ENCODE measurements at places on chromosomes 2 and 18.

- no peak for DNase-seq
Observed at GRCh38 chr2:231379266-231380215, 16.0 kb upstream of the B3GNT7 start.

DNA sequence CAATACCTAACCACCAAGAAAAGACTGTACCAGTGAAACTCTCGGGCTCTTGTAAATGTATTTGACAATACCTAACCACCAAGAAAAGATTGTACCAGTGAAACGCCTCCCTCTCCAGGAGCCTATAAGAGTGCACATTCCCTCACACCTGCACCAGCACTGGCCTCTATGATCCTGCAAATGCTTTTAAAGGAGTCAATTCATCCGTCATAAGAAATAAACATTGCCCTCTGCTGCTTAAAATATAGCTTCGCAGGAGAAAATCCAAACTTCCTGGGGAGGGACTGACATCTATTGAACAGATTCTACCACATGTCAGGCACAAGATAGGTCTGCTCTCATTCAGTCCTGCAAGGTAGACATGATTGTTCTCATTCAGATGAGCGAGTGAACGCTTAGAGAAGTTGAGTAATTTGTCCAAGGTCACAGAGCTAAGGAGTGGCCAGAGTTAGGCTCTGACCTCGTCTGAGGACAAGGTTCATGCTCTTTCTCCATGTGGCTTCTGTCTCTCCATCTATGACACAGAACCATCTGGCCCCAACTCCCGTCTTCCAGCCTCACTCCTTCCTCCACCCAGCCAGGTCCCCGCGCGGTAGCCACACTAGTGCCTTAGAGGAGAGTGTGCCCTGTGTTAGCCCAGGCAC lies 38.7 kb downstream of the MCFD2 start:
- no peak for DNase-seq

DNA sequence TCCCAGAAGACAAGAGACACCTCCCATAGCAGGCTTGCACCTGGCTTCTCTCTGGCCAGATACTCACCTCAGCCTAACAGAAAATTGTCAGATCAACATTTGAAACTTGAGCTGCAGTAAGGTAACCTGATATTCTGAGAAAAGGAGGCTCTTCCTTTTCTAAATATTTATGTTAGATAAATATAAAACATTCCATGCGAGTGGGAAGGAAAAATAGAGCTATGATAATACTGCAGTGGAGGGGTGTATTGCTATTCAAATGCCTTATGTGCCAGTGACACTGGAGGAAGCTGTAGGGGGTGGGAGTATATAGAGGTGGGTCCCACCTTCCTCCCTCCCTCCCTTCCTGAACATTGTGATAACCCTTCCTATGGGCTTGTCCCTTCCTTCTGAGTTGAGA lies 515.5 kb upstream of the CHAC2 start:
- no peak for DNase-seq

- no peak for DNase-seq
Observed at GRCh38 chr18:3692113-3692621, 242.2 kb downstream of the TGIF1 start.

GRCh38 chr2:137031731-137032130 lies 266.4 kb downstream of the THSD7B start:
- no peak for DNase-seq

DNA sequence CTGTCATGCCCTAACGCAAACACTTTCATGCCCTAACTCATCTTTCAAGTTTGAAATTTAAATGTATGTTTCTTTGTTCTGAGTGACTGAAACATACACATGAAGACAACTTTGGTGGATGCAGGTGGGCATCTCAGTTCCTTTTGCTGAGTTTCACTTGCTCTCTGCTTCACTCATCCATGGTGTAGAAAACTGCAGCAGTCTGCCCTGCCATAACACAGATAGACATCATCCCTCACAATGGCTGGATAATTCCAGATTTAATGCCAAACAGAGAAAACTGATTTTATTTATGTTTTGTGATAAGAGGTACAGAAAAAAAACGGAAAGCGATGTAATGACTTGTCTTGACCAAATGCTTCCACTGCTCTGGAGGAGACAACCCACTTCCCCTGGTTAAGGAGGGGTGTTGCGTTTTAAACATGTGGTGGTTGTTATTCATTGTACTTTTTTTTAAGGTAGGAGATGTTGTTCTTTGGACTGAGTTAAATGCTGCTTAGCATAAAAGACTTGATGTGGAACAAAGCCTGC lies 70.4 kb downstream of the RHBDD1 start:
- no peak for DNase-seq

DNA sequence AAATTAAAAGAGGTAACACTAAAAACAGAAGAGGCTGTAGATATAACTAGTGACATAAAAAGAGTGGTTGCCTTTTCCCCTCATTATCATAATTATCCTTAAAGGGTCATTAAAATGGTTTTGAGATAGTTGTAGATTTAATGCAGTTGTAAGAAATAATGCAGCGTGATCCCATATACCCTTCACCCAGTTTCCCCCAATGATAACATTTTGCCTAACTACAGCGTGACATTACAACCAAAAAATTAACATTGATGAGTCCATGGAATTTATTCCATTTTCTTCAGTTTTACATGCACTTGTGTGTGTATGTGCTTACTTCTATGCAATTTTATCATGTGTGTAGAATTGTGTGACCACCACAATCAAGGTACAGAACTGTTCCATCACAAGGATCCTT lies 13.2 kb upstream of the RMND5A start:
- DNase-seq = no peak

DNA sequence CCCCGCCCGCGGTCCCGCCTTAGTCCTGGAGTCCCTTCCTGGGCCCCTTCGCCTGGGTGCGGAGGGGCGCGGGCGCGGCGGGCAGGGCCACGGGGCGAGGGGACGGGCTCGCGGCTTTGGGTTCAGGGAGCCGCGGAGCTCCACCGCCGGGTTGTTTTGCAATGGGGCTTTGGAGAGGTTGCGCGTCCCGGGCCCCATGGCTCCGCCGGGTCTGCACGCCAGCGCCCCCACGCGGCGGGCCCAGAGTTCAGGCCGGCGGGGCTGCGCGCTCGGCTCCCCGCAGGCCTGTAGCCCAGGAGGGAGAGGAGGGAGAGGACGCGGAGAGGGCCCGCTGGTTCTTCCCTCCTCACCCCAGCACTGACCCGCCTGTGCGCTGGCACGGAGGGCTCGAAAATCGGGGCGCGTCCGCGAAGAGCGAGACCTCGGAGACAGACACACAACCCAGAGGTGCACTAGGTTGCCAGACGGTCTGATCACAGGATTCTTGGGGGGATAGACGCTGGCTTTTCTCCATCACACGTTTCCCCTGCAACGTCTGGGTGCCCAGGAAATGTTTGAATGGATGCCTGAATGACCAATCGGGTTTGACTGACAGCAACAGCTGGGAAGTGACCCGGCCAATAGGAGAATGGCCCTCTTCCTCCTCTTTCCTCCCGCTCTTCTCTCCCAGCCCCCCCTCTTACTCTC lies 4.9 kb upstream of the SIX2 start:
- no peak for DNase-seq

DNA sequence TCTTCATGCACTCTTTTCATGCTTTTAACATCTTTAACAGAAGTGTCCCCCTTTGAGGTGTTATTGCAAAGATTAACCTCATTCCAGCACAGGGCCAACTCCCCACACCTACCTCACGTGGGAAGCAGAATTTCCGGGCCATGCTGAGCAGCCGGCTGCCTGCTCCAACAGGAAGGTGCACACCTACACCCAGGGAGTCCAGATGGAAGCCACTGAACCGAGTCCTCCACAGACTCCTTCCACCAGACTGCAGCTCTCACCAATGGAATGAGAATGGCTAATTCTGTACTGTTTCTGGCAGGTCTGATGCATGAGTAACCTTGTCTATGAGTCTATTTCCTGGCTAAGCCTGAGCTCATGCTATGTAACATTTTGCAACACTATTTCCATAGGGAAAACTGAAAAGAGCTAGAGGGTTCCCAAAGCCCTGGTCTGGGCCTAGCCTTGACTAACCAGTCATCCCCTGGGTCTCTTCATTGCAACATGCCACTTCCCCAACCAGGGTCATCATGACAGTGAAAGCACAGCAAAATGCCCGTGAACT lies 11.0 kb downstream of the ERFE start:
- no peak for DNase-seq

DNA sequence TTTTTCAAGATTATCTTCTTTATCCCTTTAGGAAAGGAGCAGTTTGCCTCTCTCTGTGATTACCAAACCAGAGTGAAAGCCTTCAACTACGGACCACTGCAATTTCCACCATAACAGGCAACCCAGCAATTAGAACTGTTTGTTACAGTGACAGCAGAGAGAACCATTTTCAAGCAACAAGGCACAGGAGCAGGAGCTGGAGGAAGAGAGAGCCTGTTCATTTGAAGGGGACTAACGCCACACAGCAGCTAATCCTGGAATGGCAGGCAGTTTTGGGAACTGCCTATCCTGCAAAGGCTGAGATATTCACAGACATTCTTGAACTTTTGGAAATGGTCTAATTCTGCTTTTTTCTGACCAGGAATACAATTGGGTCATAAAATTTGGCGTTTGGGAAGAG lies 1541.9 kb upstream of the PIK3C3 start:
- no peak for DNase-seq

DNA sequence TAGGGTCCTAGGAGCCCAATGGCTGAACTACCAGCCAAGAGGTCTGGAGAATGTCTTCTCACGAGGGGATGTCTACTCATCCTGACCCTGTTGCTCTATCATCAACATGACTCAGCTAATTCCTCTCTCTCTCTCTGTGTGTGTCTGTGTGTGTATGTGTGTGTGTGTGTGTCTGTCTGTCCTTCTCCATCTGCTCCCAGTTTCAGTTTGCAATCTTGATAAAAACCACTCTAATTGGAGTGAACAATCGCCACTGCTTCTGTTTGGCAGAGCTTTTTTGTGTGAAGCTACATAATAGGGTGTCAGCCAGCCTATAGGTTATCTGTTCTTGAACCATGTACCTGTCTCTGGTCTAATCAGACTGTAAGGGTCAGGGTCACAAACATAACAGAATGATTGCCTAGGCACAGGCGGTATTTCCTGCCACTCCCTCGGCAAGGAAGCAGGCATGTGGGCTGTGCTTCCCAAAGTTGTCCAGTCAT lies 219.8 kb downstream of the SH3BP4 start:
- DNase-seq = no peak

GRCh38 chr2:55109219-55109891 lies 59.1 kb upstream of the RTN4 start:
- DNase-seq = no peak

DNA sequence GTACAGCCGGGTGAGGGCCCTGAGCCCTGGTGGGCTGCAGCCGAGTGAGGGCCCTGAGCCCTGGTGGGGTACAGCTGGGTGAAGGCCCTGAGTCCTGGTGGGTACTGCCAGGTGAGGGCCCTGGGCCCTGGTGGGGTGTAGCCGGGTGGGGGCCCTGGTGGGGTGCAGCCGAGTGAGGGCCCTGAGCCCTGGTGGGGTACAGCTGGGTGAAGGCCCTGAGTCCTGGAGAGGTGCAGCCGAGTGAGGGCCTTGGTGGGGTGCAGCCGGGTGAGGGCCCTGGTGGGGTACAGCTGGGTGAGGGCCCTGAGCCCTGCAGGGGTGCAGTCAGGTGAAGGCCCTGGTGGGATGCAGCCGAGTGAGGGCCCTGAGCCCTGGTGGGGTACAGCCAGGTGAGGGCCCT lies 37.5 kb downstream of the CTDP1 start:
- DNase-seq = no peak

- no peak for DNase-seq
Observed at GRCh38 chr2:67322353-67323001, 74.7 kb upstream of the ETAA1 start.

DNA sequence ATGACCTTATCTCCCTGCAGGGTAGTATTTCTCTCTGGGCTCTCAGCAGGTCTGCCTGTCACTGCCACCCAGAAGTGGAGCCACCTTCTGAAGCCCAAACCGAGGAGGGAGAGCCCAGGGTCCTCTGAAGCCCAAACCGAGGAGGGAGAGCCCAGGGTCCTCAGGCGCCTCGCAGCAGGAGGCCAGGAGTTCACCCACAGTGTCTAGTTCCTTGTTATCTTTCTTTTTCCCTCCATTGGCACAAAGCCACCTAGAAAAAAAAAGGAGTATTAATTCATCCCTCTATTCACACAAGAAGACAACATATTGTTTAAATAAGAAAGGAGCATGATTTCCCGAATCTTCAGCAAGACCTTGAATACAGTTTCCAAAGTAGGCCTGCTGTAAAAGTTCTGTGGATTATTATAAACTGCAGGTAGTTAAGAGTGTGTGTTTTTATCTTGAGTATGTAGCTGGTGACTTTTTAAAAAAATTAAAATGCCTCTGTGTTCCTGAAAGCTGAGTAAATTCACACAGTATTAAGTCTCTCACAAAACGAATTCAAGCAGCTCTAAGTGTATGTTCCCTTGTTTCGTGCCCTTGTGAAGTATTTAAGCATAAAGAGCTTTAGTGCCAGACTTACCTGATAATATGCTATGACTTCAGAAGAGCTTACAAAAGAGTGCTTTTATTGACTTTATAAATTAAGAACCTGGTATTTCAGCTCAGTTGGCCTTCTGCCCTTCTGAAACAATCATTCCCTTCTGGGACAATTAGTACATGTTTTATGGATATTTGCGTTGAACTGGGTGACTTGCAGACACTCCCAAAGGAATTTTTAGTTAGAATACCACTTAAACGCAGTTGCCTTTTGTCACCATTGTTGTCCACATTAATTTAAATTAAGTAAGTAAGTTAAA lies 11.7 kb upstream of the GRHL1 start:
- no peak for DNase-seq
